ENCODE measurements at places on chromosomes 1 and 21.

DNA sequence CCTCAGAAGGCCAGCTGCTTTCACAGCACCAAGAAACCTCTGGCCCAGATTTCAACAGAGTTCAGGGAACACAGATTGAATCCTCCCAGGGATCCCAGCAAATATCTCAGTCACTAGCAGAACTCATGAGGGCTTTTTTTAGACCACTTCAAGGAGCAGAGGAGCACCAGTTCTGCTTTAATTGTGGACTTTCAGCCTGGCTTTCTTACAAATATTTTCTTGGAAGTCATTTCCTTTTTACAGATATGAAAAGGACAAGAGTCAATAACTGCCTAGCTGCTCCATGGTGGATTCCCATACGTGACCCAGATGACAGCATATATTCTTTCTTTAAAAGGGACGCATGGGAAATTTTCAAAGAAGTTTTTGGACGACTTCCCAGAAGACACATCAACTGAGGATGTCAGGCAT, 6.4 kb upstream of the LRRC8B start:
- DNase-seq: peak; percentile 28

DNA sequence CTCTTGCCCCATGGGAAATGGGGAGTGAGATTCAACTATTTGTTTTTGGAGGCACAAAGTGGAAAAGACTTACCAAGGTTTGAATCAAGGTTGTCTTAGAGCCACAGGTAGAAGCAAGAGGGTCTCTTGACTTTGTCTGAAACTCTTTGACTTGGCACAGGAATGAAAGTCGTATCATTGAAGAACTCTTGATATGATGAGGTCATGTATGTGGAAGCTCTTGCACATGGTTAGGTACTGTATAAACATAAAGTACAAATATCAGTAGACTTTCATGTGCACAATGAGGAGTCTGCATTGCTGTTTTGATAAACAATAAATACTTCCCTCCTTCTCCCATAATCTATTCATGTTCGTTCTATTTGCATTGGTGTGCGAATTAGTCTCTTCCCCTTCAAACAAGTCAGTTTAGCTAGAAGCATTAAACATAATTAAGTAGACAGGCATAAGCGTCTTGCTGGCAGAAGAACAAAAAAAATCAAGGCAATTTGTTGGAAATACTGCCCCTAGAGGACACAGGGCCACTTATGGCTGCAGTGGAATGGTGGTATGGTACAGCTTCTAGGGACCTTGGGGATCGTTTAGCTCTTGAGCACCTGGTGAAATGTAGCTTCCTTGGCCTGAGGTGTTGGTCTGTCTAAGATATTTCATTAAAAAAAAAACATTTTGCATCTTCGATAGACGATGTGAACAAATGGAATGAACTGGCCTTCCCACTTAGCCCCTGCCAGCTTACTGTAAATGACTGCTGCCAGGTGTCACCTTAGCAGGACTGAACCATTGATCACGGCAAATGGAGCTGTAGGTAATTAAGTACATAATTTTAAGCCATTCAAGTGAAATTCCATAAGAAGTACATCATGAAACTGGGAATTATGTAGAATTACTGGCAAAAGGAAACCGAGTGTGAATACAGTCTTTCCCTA, 218.0 kb upstream of the GALNT2 start:
- DNase-seq: no peak

DNA sequence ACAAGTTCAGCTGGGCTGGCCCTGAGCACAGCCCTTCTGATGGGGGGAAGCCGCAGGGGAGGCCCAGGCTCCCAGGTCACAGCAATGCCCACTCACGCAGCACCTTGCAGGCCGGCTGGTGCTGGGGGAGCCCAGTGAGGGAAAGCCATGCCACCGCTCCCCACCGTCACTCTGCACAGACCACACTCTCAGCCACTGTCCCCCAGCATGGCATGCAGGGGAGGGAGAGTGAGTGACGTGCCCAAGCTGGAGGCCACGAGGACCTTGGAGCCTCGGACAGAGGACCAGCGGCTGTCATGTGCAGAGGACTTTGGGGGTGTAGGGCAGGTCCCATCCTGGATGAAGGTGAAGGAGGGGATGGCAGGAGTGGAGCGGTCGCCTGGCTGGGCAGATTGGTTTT, 25.1 kb downstream of the SLC45A1 start:
- no peak for DNase-seq

GRCh38 chr1:24315391-24315790, 3.8 kb upstream of the GRHL3 start:
- DNase-seq: no peak

GRCh38 chr1:194347200-194347599, 1160.8 kb upstream of the B3GALT2 start:
- no peak for DNase-seq

DNA sequence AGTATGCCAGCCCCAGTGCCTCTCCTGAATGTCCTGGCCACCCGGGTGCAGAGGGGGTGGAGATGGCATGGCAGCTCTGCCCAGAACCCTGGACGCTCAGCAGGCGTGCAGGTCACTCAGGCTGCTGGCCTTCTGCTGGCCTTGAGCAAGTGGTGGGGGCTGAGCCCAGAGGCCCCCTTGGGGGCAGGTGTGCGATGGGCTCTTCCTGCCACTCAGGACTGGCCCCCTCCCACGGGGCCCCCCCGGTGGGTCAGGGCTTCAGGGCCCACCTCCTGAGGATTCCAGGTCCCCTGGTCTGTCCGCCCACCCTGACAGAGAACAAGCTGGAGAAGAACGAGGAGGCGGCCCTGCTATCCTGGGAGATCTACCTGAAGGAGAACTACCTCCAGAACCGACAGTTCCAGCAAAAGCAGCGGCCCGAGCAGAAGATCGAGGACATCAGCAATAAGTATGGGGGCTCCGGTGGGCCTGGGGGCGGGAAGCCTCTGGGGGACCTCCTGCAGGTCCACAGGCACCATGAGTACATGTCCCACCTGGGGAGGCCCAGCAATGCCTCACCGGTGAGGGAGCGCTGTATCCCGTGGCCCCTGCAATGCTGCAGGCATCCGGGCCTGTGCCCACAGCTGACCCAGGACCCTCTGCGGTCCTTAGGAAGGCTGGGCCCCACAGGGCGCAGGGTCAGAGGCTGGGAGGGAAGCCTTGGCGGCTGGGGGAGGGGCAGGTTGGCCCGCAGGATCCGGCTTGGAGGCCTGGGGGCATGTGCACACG, 37.0 kb upstream of the LRRC3 start:
- no peak for DNase-seq

DNA sequence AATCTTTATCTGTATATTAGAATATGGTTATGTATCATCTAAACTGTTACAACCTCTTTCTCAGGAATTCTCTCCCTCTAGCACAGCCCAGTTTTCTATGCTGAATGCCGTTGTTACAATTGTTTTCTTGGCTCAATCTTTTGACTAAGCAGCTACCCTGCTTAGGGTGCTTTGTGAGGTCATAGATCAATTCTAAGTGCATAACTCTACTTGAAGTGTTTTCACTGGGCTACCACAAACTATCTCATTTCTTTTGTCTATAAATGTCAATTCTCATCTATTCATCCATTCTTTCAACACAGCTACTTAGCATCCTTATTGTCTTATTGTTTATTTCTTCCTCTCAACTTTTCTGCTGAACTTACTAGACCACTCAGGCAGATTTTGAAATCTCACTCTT, 77.1 kb downstream of the CEP350 start:
- DNase-seq: no peak

GRCh38 chr1:177596485-177596884, 373.4 kb downstream of the SEC16B start:
- DNase-seq: no peak
